ENCODE measurements at places on chromosomes 12 and 14.

DNA sequence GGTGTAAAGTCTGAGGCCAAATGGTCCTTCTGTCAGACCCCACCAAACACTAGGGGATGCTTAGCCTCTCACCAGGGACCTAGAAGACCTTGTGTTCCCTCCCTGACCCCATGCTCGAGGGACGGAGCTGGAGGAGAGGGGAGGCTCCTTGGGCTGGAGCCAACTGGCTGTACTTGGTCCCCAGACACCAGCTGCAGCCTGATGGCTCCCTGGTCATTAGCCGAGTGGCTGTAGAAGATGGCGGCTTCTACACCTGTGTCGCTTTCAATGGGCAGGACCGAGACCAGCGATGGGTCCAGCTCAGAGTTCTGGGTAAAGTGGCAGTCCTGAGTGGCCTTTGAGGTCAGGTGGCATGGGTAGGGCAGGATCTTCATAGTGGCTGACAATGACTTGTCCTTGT, 29.0 kb downstream of the PAPLN start:
- DNase-seq: no peak

- no peak for DNase-seq
Observed at GRCh38 chr12:67042697-67043131, 226.4 kb upstream of the CAND1 start.

DNA sequence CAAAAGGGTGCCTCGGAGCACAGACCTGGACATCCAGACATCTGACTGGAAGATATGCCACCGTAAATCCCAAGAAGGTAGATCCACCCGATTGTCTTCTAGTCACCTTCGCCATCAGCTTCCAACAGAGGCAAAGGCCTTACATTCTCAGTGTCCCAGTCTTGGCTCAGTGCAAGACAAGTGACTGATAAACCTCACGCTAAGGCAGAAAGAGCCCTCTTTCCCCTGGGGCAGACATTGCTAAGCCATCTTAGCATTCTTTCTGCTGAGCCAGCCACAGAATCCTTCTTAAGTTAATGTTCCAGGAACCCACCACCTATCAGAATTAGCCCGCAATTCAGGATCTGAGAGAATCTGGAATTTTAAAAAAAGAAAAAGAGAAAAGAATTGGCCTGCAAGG, 4.3 kb upstream of the PLEKHG6 start:
- no peak for DNase-seq

DNA sequence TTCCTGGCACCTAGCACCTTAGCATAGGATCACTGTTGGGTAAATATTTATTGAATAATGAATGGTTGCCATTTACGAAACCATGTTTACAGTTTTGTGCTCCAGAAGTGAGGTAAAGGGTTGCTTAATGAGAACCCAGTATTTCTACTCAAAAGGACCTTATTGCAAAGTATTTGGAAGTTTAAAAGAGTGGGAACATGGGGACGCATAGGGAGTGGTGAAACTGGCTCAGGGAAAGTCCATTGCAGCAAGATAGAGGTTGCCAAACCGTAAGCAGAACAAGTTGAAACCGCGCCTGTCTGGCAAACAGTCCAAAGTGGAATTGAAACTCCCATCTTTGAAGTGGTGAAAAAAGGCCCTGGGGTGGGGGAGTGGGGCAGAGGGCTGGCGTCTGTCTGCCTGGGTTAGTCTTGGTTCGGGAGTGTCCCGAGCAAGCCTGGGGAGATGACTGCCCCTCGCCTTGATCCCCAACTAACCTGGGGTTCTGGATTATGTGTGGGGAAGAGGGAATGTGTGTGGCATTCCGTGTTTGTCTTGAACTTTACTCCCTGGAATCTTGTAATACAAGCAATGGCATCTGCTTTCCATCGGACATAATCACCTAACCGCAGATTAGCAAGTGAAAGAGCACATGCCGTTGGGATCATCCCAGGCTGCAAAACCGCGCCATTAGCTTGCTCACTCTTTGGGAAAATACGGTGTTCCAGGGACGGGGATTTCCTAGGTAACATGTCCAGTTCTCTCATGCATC, 7.2 kb downstream of the ALDH2 start:
- DNase-seq: peak; percentile 93

- no peak for DNase-seq
Observed at GRCh38 chr14:102218688-102219087, 79.0 kb downstream of the WDR20 start.

DNA sequence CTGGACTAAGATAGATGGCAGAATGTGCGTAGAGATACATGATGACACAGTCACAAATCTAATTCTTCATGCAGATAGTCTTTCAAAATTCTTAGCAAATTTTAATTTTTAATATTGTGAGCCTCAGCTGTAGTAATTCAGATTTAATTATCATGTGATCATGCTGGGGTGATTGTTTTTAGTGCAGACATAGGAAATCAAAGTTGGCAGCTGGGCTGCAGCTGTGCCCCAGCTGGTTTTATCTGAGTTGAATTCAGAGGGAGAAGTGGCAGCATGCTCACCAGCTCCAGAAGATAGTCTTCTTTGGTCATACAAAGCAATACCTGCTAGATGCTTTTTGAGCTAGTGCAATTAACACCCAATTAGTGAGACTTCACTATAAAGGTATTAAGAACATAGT, 292.9 kb downstream of the RAD51B start:
- DNase-seq: no peak

DNA sequence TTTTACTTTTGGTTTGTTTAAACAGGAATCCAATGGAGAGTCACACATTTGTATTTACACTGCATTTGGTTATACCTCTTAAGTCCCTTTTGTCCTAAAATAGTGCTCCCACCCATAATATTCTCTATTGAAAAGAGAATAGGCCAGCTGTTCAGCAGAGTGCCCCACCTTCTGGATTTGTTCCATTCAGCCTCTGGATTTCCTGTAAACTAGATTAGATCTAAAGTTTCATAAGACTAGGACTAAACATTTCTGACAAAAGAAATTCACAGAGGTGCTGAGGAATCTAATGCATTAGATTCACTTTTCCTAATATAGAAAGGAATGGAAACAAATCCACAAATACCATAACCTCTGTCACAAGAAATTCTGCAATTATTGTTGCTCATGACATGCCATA, 38.1 kb downstream of the GCH1 start:
- DNase-seq: no peak

DNA sequence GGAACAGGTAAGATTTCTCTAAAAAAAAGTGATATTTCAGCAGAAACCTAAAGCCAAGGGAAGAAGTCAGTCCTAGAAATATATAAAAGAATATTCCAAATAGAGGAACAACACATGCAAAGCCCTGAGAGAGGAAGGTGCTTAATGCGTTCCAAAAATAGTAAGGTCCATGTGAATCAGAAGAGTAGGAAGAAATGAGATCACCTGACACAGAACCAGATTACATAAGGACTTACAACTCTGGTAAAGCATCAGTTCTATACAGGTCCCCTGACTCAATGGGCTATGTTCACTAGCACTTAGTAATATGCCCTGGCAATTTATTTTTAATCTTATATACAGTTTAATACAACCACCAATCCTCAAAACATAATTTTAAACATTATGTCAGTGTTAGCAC, 30.0 kb downstream of the SENP1 start:
- peak; percentile 8 for DNase-seq

GRCh38 chr12:124295431-124296058, 652 bp downstream of the RFLNA start:
- DNase-seq: no peak

- no peak for DNase-seq
Observed at GRCh38 chr12:114604606-114605005, 79.4 kb downstream of the TBX3 start.

DNA sequence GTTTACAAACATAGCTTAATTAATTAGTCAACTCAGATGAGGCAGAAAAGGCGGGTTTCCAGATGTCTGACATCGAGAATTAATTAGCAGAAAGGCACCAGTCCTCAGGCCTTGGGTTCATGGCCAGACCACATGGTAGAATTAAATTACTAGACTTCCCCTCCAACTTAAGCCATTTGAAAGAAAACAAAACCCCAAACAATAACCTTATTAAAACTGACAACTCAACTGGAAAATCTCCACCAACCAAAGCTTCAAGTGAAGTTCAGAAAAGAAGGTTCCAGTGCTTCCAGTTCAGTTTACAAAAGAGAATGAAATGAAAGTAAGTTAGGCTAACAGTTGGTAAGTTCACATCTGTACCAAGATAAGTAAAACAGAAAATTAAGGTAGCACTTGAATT, 349.5 kb downstream of the GRIN2B start:
- DNase-seq: no peak

DNA sequence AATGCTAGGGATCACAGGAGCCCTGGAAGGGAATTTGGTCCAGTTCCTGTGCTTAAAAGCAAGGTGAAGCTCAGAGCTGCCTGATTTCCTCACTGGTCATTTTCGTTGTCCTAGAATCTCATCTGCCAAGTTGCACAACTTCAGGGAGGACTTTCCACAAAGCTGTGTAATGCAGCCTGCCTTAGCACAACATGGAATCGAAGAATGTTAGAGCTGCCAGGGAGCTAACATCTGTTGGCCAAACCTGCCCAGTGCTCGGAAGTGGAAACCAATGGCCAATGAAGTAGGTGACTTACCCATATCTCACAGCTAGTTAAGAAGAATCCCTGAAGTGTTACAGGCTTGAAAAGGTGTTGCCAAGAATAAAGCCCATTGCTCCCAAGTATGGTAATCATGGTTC, 79.9 kb upstream of the SSTR1 start:
- DNase-seq: no peak

GRCh38 chr14:103124501-103125001, 1.3 kb downstream of the TNFAIP2 start:
- DNase-seq: no peak

GRCh38 chr12:98830657-98831056, 185.6 kb downstream of the APAF1 start:
- no peak for DNase-seq

DNA sequence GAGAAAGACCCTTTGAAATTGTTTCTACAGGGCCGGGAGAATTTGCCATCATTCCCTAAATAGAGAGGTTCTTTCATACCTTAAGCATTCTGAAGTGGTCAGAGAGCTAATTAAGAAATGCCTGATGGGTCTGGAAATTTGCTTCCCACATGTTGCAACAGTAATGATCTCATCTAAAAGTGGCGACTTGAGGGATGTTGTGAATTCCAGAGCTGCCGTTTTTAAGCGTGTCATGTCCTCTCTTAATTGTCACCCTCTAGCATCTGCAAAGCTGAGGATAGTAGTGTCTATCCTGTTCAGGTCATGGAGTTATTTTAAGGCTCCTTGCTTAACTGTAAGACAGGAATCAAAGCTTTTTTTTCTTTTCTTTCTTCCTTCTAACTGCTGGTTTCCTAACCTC, 60.4 kb downstream of the FOS start:
- peak; percentile 64 for DNase-seq

DNA sequence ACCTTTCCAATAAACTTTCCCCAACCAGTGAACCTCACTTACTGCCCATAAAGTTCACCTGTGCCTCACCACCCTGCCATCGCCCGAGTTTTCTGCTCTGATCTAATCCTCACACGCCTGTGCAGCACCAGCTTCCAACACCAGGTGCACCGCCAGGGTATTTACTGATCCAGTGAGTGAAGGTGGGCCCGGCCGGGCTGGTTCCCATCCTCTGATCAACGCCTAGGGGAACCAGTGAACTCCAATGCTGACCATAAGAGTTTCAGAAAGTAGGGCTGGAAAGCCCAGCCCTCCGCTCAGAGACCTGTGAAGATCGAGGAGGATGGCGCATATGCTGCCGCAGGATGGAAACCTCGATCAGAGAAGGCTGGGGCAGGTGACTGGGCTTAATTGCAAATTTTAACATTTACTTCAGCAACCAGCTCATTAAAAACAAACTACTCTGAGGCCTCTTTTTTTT, 685 bp upstream of the MYL6B start:
- peak; percentile 61 for DNase-seq

DNA sequence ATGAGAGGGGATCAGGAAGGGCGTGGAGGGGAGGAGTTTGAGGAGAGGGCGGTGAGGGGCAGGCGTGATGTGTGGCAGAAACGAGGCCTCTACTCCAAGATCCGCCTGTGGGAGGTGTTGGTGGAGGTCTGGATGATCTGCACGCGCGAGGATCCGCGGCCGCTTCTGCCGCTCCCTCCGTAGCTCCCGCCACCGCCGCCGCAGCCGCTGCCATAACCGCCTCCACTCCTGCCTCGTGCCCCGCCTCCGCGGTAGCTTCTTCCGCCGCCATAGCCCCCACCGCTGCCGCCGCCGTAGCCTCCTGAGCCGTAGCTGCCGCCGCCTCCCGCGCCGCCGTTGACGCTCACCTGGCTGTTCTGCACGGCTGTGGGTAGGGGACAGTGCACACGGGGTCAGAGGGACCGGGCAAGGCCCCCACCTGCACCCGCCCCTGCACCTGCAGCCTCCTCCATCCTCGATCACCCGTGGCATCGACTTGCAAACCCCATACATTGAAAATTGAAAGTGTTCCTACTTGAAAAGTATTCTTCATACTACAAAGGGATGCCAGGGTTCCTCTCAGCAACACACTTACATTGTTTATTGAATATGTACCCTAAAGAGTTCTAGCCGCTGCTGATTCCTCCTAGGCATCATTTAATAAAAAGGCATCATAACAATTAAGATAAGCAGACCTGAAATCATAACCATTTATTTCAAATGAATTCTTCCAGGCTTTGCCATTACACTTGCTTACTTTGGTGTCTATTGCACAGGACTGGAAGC, 11.1 kb upstream of the KRT1 start:
- no peak for DNase-seq

GRCh38 chr12:3168223-3169221, 91.3 kb downstream of the TSPAN9 start:
- peak; percentile 32 for DNase-seq

- peak; percentile 1 for DNase-seq
Observed at GRCh38 chr14:30240685-30241084, 313.0 kb upstream of the PRKD1 start.

GRCh38 chr14:67477926-67478799, 10.4 kb downstream of the TMEM229B start:
- DNase-seq: no peak
